ENCODE measurements at places on chromosomes 7 and 10. TPM values are rescaled to one million over a fixed set of nuclear protein-coding genes. Genes with fewer than 3 reads are reported as not detected.

The CUBN gene
- 3.0 TPM for total RNA-seq

The AGAP9 gene
- total RNA-seq = 1.7 TPM

The HKDC1 gene
- total RNA-seq = 1.7 TPM

The FAM25A gene
- not detected for total RNA-seq

The CRHR2 gene
- 0.98 TPM for total RNA-seq

The XRCC2 gene
- total RNA-seq = 2.2 TPM

The INMT gene
- under 0.01 TPM for total RNA-seq

The PTPRZ1 gene
- 359 TPM for total RNA-seq

The GARIN1A gene
- 0.74 TPM for total RNA-seq

The RGR gene
- total RNA-seq = 0.49 TPM

The EBLN1 gene
- total RNA-seq = not detected

The SORBS1 gene
- 101 TPM for total RNA-seq

The COL28A1 gene
- 0.74 TPM for total RNA-seq

The TFAM gene
- 40.8 TPM for total RNA-seq

The CALML3 gene
- total RNA-seq = not detected

The NANOS1 gene
- 5.2 TPM for total RNA-seq

The PRKAG2 gene
- total RNA-seq = 24.8 TPM

The SPDYE9 gene
- total RNA-seq = 0.49 TPM

The CCDC3 gene
- 17.2 TPM for total RNA-seq

The TEX47 gene
- total RNA-seq = not detected

Measured in temporal lobe (tissue), 4 donors.